ENCODE measurements at places on chromosomes 2 and 18.

- DNase-seq, result no peak
These were observed 164.9 kb downstream of the BABAM2 start for GRCh38 chr2:28055325-28055970.

DNA sequence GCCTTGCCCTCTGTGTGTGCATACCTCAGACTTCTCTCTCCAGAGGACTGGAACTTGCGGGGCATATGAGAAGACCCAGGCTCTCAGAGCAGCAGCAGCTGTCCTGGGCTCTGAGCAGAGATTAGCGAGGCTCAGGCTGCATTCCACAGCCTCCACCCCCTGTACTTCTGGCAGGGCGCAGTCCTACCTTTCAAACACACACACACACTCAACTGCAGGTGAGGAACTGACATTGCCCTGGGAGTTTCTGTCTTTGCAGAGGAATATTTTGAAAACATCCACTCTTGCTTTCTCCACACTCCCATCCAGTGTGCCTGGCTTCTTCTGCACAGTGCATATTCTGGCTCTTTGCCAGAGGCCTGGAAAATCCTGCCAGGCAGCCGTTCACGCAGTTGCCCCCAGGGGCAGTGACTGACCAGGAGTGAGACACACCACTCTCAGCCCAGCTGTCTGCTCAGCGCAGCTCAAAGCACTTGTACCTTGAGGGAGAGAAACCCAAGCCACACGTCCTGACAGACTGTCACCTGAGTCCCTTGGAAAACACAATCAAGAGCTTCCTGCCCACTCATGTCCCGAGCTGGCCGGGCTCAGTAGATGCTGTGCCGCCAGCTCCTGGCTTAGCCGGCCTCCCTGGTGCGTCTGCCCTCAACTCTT, 460.8 kb downstream of the RNF144A start:
- no peak for DNase-seq

GRCh38 chr18:37432436-37433195, 133.0 kb downstream of the CELF4 start:
- DNase-seq, result no peak

DNA sequence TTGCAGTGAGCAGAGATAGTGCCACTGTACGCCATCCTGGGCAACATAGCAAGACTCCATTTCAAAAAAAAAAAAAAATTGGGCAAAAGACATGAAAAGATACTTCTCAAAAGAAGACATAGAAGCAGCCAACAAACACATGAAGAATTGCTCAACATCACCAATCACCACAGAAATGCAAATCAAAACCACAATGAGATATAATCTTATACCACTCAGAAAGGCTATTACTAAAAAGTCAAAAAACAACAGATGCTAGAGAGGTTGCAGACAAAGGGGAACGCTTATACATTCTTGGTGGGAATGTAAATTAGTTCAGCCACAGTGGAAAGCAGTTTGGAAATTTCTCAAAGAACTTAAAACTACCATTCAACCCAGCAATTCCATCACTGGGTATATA, 43.1 kb upstream of the CHAC2 start:
- DNase-seq, result no peak

DNA sequence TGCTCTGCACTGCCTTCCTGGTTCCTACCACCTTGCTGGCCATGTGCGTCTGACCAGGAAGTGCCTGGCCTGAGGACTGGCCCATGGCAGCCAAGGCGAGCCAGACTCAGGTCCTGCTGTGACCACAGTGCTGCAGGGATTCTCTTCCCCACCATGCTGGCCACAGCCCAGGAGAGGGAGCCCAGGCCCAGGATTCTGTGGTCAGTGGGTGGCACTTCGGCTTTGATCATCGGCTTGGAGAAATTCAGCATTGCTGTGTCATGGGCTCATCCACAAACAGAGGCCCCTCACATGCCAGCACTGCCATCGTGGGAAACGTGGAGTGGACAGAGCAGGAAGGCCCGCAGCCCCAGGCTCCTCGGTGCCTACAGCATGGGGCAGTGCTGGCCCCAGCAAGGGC, 211.6 kb downstream of the SEPTIN10 start:
- DNase-seq, result no peak

GRCh38 chr2:85578243-85579180, 1.1 kb downstream of the VAMP8 start:
- DNase-seq, result no peak

- DNase-seq, result no peak
These were observed 157.0 kb upstream of the SH3BP4 start for GRCh38 chr2:234794866-234795265.

DNA sequence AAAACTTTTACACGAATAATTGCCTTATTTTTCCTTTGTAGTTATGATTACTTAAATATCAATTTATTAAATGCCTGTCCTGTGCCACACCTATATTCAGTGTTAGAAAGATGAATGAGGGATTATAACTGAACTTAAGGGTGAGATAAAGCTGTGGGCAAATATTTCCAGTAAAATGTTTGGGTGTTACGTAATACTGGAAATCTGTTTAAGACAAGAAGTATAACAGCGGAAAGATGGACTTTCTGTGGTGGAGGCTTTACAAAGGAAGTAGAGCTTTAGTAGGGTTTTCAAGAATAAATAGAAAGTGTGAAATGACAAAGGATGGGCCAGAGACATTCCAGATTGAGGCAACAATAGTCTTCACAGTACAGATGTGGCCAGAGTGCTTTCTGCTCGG, 927.0 kb downstream of the DPP10 start:
- no peak for DNase-seq

DNA sequence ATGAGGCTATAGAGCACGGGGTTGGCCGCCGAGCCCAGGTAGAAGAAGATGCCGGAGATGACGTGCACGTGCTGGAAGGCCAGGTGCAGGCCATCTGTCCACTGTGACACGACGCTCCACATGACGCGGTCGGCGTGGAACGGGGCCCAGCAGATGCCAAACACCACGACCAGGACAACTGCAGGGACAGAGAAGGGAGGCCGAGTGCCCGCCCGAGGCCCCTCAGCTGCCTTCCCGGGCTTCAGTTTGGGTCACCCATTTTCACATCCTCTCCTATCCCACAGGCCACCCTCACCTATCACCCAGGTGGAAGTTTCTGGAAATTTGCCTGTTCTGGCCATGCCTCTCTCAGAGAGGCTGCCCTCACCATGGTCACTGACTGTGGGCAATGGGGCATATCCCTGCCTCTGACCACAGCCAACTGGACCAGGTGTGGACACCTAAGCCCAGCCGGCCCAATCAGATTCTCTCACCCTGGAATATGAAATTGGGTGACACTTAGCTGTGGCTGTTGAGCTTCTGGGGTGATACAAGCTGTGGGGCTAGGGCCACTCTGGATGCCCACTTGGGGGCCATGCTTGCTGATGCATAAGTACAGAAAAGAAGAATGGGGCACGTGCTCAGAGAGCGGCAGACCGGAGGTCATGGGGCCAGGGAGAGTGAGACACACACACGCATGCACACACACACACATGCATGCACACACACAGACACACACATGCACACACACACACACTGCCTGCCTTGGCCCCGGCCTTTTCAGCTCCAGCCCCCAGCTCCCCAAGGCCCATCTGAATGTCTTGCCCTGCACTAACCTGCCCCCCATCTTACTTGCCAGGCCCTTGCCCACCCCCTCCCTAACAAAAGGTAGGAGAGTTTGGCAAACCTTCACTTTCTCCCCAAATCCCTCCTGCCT, 4.7 kb downstream of the NMUR1 start:
- DNase-seq, result no peak

Data from activated T-cell treated with anti-CD3 and anti-CD28 coated beads for 48 hours (primary cell).